ENCODE measurements at places on chromosomes 2 and 18.

- DNase-seq, result peak; percentile 83
Observed at GRCh38 chr2:69685321-69686048, 41.9 kb upstream of the AAK1 start.

DNA sequence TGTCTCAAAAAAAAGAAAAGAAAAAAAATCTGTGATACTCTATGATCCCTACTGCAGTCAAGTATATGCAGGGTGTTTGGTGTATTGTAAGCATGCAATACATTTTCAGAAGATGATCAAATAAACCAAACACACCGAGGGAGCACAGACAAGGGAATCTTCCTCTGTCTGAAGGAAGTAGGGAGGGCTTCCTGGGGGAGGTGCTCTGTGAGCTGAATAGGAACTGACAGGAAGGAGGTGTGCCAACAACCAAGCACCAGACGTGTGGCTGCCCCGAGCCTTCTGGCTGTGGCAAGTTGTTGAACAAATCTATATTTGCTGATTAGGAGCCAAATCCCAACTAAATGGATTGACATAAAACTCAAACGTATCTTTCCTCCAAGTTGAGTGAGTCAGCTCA lies 14.6 kb downstream of the THNSL2 start:
- no peak for DNase-seq

DNA sequence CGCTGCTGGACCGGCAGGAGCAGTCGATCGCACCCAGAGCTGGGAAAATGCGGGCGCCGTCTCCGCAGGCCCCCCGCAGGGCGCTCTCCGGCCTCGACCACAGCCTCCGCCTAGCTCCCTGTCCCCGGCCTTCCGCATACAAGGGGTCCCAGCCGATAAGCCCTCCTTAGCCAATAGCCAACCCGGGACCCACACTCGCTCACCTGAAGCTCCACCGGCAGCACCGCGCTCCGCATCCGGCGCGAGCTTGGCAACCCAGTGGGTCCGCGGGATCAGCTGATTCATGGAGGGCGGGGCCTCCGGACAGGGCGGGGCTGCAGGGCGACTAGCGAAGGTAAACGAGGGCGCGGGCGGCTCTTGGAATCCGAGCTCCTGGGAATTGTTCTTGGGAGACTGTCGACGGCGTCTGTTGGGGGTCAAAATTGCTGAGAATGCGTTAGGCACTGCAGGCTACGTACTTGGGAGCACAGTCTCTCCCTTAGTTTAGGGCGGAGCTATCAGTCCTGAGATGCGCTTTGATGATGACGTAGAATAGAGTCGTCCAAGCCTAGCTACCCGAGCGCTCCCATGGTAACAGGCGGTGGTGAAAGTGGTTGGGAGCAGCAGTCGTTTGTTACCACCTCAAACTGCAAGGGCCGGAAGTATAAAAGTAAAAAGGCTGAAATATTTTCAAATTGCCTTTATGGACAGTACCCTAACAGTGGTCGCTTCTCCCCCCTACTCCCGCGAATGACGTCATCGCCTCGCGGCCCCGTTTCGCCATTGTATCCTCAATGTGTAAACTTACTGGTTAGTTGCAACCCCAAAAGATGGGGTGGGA lies at the start of gene ALS2:
Gene ALS2 (minus strand): TSS at position 260 of the 820 bp plus-strand sequence. CDS start 12,048 bp downstream, outside the sequence.
- DNase-seq, result peak; percentile 94

DNA sequence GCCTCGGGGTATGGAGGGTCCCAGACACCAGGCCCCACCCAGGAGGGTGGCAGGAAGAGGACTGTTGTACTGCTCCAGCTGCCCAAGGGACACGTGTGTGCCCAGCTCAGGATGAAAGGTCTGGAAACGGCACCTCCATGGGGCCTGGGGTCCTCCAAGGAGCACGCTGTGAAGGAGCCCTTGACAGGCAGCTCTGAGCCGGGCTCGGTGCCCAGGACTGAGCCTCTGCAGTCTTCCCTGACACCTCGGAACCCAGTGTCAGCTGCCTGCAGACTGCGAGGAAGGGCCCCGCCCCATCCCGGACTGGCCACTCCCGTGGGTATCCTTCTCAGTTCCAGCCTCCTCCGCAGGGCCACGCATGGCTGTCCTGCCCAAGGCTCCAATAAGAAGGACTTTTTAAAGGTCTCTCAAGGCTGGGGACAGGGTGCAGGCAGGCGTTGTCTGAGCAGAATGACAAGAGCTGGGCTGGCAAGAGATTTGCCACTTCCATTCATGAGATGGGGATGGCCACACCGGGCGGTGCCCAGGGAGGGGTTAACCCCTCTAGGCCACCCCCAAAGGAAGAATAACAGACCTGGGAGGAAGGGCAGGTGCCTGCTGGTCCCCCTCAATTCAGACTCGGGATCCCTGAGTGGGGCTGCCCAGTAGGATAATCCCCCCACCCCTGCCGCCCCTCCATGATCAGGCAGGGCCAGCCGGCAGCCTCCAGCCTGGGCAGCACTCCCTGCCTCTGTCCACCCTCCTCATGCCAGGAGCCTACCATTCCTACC lies 8.9 kb downstream of the ECEL1 start:
- no peak for DNase-seq

DNA sequence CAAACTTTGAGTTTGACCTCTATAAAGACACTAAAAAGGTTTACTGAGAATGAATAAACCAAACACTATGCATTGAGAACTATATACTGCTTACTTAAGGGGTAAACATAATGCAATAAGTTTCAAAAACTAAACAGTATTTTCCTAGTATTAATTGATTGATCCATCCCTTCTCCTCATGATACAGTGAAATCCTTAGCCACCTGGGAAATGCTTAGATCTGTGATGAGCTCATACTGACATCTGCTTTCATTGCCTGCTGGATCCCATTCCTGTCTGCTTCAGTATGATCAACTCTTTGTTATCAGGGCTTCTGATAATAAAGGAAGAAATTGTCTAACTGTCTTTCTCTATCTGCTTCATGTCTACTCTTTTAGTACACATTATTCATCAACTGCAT lies 74.9 kb upstream of the UBE2E3 start:
- DNase-seq, result no peak

Measured in activated CD4-positive, alpha-beta T cell treated with anti-CD3 and anti-CD28 coated beads, Interleukin-10, Interleukin-2, amounts not matched to agents 100 ng/mL and 50 ng/mL, durations not matched to agents 16 hours and 8 hours (primary cell).